ENCODE measurements at places on chromosomes 2 and 18.
A peak's percentile ranks its signal among the peaks of the same experiment; 100 is the strongest.

GRCh38 chr18:8841781-8842485 lies 136.6 kb downstream of the MTCL1 start:
- no peak for DNase-seq

GRCh38 chr2:75788154-75788553 lies 77.4 kb upstream of the GCFC2 start:
- no peak for DNase-seq

- DNase-seq: peak; percentile 82
Measured at GRCh38 chr2:105768961-105769452, 24.3 kb downstream of the NCK2 start.

DNA sequence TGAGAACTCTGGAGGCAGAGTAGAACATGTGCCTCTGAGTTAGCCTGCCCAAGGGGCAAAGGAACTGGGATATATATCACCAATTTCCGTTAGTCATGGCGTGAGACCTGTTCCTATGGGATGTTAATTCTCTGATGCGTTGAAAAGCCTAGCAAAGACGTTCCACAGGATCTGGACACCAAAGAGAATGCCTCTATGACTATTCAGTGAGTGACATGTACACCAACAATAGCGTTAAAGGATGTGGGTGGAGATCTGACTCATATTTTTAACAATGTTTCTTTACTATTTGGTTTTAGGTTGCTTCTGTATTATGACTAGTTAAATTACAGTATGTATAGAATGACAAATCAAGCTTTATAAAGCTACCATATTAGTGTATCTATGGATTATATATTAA lies 320.9 kb upstream of the MC4R start:
- DNase-seq: no peak

DNA sequence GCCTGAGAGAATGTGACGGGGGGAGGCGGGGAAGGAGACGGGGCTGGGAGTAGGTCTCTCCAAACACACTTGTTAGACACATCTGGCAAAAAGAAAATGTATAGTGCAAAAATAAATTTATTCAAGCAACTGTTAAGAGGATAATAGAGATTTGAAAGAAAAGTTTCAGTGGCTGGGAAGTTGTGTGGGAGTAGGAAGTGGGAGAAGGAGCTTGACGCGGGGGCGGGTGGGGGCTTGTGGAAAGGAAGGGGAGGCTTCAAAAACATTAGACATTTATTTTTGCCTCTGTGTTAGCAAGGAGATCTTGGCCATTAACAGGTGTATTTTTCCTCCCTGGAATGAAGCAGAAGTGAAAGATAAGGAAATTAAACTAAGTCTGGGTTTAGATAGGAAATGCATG lies 90.3 kb downstream of the KLF7 start:
- DNase-seq: no peak

- DNase-seq: no peak
Measured at GRCh38 chr2:239476757-239477585, 76.2 kb upstream of the HDAC4 start.

DNA sequence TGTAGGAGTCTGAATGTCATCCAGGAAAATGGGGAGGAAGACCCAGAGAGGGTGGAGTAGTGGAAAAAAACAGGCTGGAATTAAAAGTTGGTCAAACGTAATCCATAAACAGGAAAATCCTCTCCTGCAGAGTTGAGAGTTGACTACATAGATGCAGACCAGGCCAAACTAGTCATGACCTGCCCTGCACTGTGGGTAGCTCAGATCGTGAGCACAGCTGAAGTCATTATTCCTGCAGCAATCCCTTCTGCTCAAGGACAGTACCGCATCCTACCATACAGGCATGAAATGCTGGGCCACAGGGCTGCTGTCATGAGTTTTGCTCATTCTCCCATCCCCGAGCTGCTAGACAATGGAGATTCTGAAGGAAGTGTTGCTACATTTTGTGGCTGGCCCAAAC lies 352.2 kb downstream of the EN1 start:
- DNase-seq: no peak

DNA sequence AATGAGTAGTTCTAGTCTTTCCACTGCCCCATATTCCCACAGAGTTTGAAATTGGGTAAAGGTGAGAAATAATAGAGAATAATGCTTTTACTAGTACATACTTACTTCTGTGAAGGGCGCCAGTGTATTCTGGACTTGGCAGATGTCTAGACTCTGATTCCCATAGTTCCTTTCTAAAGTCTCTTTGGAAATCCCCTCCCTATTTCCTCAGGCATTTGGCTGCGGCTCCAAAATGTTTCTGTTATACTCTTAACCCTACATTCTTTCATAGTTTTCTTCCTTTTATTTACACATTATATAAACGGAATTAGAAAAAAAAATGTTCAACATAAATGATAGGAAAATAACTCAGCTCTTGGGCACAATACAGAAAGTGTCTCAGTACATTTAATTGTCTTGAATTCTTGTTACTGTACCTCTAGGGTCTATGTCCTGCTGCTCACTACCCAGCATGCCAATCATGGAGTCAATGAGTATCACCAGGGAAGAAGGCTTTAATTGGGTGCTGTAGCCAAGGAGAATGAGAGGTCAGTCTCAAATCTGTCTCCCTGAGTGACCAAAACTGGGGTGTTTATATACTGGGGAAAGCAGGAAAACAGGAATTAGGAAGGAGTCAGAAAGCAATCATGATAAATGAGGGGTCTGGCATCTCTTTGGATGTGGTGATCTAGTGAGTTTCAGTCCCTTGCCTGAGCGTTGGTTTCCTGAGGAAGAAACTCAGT lies 147.8 kb upstream of the MMADHC start:
- no peak for DNase-seq

DNA sequence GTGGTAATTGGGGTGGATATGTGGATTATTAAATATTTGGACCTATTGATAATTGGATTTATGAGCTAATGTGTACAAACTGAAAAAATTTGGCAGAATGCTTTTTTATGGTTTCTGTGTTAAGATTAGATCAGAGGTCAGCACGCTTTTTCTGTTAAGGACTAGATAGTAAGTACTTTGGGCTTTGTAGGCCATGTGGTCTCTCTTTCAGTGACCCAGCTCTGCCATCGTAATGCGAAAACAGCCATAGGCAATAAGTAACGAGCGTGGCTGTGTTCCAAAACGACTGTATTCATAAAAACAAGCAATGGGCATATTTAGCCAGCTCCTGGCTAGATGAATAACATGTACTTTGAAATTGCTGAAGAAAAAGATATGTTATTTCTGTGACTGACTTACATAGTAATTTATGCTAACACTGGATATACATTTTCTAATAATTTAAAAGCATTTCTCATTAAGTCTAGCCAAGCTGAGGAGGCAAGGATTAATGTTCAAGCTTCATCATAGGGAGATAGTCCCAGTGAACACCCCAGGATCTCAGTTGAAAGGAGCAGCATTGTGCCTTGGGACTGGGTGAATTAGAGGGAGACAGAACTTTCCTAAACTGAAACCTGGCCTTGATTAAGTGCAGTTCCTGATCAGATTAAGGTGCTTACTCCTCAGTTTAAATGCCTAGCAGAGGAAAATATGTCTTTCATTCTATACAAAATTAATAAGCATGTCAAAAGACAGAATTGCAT lies 20.0 kb downstream of the CCDC138 start:
- DNase-seq: no peak

- DNase-seq: no peak
Measured at GRCh38 chr18:56738184-56738583, 87.0 kb downstream of the WDR7 start.

DNA sequence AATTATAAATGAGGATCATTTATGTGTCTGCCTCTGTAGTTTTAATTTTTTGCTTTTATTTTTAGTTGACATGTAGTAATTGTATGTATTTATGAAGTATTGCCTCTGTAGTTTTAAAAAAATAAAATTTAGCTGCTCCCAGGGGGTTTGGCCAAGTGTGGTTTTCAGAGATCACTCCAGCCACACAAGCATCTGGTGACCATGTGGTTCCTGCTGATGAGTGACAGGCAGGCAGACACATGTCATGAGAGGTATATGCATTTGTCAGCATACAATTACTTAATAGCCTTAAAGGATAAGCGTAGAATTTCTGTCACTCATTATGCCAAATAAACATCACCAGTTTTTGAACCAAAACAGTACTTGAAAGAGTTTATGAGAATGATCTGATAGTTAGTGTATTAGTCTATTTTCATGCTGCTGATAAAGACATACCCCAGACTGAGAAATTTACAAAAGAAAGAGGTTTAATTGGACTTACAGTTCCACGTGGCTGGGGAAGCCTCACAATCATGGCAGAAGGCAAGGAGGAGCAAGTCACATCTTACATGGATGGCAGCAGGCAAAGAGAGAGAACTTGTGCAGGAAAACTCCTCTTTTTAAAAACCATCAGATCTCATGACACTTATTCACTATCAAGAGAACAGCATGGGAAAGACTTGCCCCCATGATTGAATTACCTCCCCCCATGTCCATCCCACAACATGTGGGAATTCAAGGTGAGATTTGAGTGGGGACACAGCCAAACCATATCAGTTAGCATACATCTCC lies 29.6 kb downstream of the MREG start:
- no peak for DNase-seq

DNA sequence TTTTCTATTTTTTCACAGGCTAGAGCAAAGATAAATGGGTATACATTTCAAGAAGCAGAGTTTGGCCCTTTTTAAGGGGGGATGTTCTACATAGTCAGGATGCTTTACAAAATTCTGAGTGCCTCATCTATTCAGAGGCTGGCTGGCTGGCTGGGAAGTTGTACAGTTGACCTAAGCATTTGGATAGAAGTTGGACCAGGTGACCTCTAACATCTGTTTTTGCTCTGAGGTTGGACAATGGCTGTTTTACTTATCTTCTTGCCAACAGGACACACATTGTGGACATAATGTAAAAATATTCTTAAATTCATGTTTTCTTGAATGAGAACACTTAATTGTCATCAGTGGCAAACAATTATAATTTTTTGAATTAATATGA lies 205.4 kb downstream of the PTPRM start:
- no peak for DNase-seq
